ENCODE measurements at places on chromosomes 2 and 18. TPM values are rescaled to one million over a fixed set of nuclear protein-coding genes. Genes with fewer than 3 reads are reported as not detected.

DNA sequence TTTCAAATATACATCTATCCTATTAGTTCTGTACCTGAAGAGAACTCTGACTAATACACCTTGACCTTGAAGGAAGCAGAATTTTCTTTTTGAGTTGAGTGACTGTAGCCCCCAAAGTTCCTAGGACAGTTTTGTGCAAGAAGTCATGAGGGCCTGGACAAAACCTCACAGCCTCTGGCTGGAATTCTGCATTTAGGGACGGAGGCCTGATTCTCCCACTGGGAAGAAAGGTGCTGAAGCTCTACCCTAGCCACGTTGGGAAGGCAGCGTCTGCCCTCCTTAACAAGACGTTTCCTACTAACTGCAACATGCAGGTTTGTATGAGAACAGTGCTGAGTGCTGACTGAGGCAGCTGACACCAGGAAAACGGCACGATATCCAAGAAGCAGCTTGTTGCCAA is 74.4 kb upstream of the ZCCHC2 start:
- DNase-seq, result no peak

GRCh38 chr2:109409321-109410038 is 204.3 kb downstream of the SEPTIN10 start:
- DNase-seq, result no peak

FAM98A gene
- total RNA-seq, result 46.9 TPM

GRCh38 chr2:230931556-230932231 is 6.7 kb upstream of the GPR55 start:
- no peak for DNase-seq

LDLRAD4 gene
- 37.4 TPM for total RNA-seq

- DNase-seq, result no peak
Observed at GRCh38 chr2:23861952-23862351, 65.0 kb downstream of the ATAD2B start.

EPB41L5 gene
- total RNA-seq, result 27.8 TPM

PLEKHH2 gene
- 25.6 TPM for total RNA-seq

GRCh38 chr2:12170121-12170520 is 423.7 kb downstream of the LPIN1 start:
- DNase-seq, result no peak

DNA sequence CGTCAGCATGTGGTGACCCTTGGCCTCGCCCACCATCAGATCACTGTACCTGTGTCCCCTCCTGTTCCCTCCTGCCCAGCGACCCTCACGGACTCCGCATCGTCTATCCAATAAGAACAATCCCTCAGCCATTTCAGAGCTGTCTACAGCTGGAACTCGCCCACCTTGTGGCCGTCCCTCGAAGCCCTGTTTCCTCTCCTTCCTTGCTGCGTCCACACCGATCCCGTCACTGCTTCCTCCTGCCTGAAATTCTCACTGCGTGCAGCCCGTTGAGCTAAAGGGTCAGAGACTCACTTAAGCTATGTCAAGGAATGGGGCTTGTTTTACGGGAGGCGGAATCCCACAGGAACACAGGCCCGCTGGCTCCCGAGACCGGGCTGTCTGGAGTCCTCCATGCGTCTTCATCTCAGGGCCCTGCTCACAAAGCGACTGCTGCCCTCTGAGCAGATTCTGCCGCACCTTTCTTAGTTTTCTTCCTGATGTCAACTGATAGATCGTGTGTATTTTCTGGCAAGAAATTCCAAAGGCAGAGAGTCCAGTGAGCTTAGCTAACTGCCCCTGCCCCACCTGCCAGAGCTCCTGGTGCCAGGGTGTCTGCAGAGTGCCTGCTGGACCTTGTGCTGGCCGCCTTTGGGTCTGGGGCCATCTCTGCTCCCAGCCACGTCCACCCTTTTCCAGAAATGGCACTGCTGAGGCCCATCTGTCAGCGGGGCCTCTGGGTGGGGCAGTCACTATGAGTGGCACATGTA is 35.3 kb downstream of the KLHL29 start:
- no peak for DNase-seq

- DNase-seq, result no peak
Observed at GRCh38 chr2:129062146-129062912, 743.7 kb upstream of the HS6ST1 start.
